Thymus (tissue), 14 donors: ENCODE measurements at places on chromosomes 4 and X. TPM values are rescaled to one million over a fixed set of nuclear protein-coding genes. Genes with fewer than 3 reads are reported as not detected.

The SERPINA7 gene
- 0.02 TPM for polyA plus RNA-seq

The C4orf46 gene
- 6.4 TPM for polyA plus RNA-seq

DNA sequence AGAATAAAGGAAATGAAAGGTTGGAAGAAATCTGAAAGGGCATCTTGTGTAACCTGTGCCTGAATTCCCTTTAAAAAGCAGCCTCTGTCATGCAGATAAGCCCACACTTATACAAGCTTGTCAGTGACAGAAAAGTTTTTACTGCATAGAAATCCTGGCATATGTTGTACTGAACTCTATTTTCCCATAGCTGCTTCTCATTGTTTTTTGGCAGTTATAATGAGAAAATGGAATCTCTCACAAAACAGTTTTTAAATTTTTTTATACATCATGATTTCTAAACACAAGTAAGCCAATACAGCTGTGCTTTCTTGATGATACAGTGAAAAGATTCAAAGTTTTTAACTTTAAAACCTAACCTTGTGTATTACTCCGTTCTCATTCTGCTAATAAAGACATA is 511.4 kb upstream of the ARX start:
- H3K27me3 ChIP-seq, result no peaks in the 10 kb centered on the region
- DNase-seq, result no peak
- H3K27ac ChIP-seq, result no peak overlapping the region
- no peaks in the 10 kb centered on the region for H3K4me1 ChIP-seq
- H3K36me3 ChIP-seq, result no peaks in the 10 kb centered on the region

DNA sequence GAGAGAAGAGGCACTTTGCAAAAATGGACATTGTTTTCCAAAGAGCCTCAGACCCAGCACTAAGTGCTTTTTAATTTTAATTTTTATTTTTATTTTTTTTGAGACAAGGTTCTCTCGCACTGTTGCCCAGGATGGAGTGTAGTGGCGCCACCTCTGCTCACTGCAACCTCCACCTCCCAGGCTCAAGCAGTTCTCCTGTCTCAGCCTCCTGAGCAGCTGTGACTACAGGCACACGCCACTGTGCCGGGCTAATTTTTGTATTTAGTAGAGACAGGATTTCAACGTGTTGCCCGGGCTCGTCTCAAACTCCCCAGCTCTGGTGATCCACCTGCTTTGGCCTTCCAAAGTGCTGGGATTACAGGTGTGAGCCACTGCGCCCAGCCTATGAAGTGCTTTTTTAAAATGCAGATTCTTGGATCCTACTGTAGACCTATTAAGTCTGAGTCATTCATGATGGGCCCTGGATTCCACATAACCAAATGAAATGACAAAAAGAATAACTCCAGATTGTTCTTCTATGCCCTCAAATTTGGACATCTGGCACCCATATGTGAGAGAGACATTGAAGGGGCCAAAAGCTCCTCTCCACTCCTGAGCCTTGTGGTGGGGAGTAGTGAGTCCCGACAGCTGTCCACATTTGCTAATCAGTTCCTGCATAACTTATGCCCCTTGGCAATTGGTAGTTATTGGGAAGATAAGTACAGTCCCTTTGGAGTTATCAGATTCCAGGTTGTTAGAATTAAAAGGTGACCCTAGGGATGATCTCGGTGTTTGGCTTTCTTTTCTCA is 3.6 kb downstream of the NOCT start:
- no peak overlapping the region for H3K27ac ChIP-seq
- H3K36me3 ChIP-seq, result no peaks in the 10 kb centered on the region
- H3K27me3 ChIP-seq, result no peaks in the 10 kb centered on the region
- no peak overlapping the region for H3K4me3 ChIP-seq
- H3K4me1 ChIP-seq, result peaks cover 17% of the 10 kb centered on the region

GRCh38 chrX:3576886-3577501 is 136.5 kb downstream of the PRKX start:
- no peaks in the 10 kb centered on the region for H3K27me3 ChIP-seq
- H3K4me1 ChIP-seq, result no peaks in the 10 kb centered on the region
- no peak overlapping the region for H3K27ac ChIP-seq
- no peak for DNase-seq

The KLHL4 gene
- polyA plus RNA-seq, result 0.16 TPM

DNA sequence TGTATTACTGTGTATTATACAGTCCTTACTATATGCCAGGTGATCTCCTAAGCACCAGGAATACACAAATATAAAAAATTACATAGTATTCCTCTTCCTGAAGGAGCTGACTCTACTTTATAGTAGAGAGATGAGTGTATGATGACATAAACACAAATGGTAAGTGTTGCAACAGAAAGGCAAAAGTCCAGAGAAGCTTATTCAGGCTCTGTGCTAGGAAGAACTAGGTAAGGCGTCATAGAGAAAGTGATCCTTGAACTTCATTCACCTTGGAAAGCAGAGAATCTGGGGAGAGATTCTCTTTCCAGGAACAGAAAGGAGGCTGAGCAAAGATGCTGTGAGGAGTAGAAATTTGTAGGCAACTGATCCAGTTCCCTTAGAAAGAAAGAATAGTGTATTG is 115.0 kb upstream of the KCNIP4 start:
- H3K4me1 ChIP-seq, result no peaks in the 10 kb centered on the region
- no peaks in the 10 kb centered on the region for H3K36me3 ChIP-seq
- H3K27me3 ChIP-seq, result no peaks in the 10 kb centered on the region
- no peak overlapping the region for H3K4me3 ChIP-seq
- DNase-seq, result no peak

DNA sequence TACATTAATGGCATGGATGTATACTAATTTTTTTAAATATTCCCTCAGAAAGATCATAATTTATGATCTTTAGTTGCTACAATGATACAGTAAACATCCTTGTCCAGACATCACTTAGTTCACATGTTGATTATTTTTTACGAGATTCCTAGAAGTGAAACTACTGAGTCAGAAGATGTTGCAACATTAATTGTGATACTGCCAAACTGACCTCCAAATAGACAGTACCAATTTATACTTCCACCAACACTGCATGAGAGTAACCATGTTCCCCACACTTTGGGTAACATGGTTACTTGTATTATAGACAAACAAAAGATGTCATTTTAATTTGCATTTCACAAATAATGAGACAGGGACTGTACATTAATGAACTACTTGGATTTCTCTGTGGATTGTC is 19.6 kb downstream of the RCHY1 start:
- no peak for DNase-seq
- H3K36me3 ChIP-seq, result peaks cover 4% of the 10 kb centered on the region
- H3K27ac ChIP-seq, result no peak overlapping the region
- H3K4me3 ChIP-seq, result no peak overlapping the region
- no peaks in the 10 kb centered on the region for H3K4me1 ChIP-seq

DNA sequence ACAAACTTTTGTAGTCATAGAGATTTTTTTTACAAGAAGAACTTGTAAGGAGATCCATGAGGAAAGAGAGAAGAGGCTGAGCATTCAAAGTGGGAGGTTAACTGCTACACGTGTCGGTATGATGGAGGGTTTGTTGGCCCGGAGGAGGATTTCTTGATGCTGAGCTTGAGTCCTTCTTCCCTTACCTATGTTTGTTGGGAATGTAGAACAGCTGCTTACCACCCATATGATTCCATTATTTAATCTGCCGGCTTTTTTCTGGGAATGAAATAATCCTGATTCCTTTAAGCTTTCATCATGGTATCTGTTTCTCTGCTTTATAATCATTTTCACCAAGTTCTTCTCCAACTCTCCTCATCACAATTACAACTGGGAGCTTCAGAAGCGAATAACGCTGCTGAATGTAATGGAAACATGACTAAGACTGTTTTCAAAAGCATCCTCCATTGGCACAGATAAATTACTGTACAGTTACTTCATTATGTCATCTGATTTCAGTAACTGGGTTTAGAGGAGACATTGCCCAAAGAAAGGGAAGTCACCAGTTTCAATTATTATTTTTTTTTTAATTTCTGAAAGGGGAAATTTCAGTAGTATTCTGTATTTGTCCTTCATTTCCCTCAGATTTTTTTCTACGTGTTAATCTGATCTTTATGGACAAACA is 420.6 kb downstream of the SPRY1 start:
- no peak overlapping the region for H3K27ac ChIP-seq
- H3K27me3 ChIP-seq, result no peaks in the 10 kb centered on the region
- DNase-seq, result no peak

GRCh38 chrX:4379071-4379470 is 665.6 kb upstream of the PRKX start:
- no peak overlapping the region for H3K4me3 ChIP-seq
- no peaks in the 10 kb centered on the region for H3K4me1 ChIP-seq
- no peaks in the 10 kb centered on the region for H3K36me3 ChIP-seq
- H3K27ac ChIP-seq, result no peak overlapping the region

The TLR8 gene
- 0.78 TPM for polyA plus RNA-seq

GRCh38 chr4:53592686-53593501 is 1.6 kb upstream of the LNX1 start:
- H3K4me1 ChIP-seq, result peaks cover 2% of the 10 kb centered on the region
- peaks cover 19% of the 10 kb centered on the region for H3K27me3 ChIP-seq
- H3K4me3 ChIP-seq, result no peak overlapping the region
- no peak for DNase-seq
- no peaks in the 10 kb centered on the region for H3K36me3 ChIP-seq

GRCh38 chr4:73883306-73883705 is 14.1 kb downstream of the CXCL1 start:
- no peak overlapping the region for H3K4me3 ChIP-seq
- no peaks in the 10 kb centered on the region for H3K4me1 ChIP-seq
- H3K27me3 ChIP-seq, result no peaks in the 10 kb centered on the region
- DNase-seq, result no peak
- no peak overlapping the region for H3K27ac ChIP-seq

The USP51 gene
- polyA plus RNA-seq, result 2.1 TPM

The RAB33A gene
- 7.7 TPM for polyA plus RNA-seq

GRCh38 chrX:24317567-24317966 is 3.7 kb upstream of the SUPT20HL2 start:
- no peaks in the 10 kb centered on the region for H3K27me3 ChIP-seq
- DNase-seq, result no peak
- no peaks in the 10 kb centered on the region for H3K4me1 ChIP-seq
- H3K27ac ChIP-seq, result no peak overlapping the region
- no peaks in the 10 kb centered on the region for H3K36me3 ChIP-seq

The NCAPG gene
- 4.6 TPM for polyA plus RNA-seq

The ADH1B gene
- polyA plus RNA-seq, result 58.8 TPM

GRCh38 chr4:149344436-149344835 is 471.2 kb downstream of the IQCM start:
- no peak for DNase-seq
- H3K36me3 ChIP-seq, result no peaks in the 10 kb centered on the region
- H3K27me3 ChIP-seq, result no peaks in the 10 kb centered on the region

DNA sequence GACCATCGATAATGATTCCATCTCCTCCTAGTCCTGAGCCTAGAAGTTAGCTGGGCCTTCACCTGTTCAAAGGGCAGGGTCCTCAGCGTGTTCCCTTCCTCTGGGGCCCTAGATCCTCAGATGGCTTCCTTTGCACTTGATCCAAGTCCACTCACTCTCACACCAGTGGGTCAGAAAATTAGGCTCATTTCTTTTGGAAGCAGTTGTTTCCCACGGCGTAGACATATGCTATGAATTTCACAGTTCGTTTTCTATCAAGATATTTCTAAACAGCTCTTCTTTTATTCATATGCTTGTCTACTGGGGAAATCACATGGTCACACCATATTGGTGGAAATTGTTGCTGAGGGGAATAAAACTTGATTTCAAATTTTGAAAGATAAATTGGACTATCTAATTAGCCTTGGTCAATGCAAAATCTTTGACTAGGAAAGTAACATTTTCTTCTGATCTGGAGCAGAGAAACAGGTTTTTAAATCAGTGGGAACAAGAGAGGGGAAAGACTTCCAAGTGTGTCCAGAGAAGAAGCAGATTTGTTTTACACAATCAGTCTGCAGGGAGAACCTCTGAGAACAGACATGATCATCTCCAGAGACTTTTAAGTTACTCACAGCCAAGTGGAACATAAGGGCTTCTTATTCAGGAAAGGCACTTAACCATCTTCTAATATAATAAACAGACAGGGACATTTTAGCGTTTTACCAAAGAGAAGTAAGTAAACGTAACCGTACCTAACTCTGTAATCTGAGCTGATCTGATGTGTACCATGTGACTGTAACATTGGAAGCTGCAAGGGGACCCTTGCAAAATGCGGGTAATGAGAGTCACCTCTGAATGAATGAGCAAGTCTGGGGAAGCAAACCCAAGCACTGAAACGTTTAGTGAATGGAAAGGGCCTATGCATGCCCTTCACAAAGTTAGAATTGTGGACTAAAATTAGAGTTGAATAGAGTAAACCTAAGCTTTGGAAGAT is 455.7 kb upstream of the FAT1 start:
- H3K36me3 ChIP-seq, result no peaks in the 10 kb centered on the region
- no peak for DNase-seq
- no peak overlapping the region for H3K27ac ChIP-seq
- no peak overlapping the region for H3K4me3 ChIP-seq

The HEPH gene
- 1.2 TPM for polyA plus RNA-seq

DNA sequence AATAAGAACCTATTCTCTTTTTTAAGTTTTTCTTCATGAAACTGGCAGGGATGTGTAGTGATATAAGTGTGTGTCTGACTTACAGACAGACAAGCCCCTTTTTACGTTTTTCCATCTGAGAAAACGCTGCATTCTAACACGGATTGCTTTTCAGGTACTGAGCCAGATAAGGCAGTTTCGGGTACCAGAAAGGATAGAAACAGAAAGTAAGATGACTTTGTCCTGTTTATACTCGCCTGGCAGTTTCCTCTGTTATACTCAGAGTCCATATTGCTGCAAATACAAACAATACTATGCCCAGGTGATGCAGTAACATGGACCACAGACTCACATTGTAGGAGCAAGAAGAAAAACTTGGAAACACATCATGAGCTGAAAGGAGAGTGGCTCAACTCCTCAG is 2320.6 kb upstream of the AGA start:
- H3K36me3 ChIP-seq, result no peaks in the 10 kb centered on the region
- no peak overlapping the region for H3K4me3 ChIP-seq

The MID1 gene
- polyA plus RNA-seq, result 2.1 TPM

DNA sequence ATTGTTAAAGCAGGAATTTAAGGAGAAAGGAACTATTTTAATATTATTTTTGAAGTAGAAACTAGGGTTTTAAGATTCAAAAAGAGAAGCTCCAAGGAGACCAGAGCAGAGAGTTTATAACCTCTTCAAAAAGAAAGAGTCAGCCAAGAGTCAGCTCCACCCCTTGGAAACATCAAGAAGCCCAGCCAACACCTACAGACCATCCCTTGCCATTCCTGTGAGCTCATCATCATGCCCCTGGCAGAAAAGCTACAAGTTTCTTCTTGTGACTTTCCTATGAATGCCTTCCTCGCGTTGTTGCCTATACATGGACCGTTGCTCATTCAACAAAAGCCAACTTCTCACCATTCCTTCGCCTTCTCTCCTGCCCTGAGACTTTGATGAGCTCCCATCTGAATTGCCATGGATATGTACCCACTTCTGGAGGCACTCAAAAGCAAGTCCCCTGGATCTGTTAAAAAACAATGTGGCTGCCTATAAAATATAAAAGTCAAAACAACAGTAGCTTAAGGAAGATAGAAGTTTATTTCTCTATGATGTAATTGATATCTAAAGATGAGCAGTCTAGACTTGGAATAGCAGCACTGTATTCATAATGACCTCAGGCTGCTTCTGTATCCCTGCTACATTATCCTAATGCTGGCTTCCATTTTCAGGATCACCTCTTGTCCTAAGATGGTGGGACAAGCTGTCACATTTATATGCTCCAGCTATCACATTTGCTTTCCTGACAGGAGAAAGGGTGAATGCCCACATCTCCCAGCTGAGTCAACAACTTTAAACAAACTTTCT is 20.3 kb downstream of the PLRG1 start:
- DNase-seq, result no peak
- no peak overlapping the region for H3K27ac ChIP-seq
- no peak overlapping the region for H3K4me3 ChIP-seq
- H3K36me3 ChIP-seq, result no peaks in the 10 kb centered on the region
- no peaks in the 10 kb centered on the region for H3K4me1 ChIP-seq
- H3K27me3 ChIP-seq, result no peaks in the 10 kb centered on the region

- H3K4me3 ChIP-seq, result no peak overlapping the region
- no peaks in the 10 kb centered on the region for H3K36me3 ChIP-seq
- no peaks in the 10 kb centered on the region for H3K27me3 ChIP-seq
- H3K4me1 ChIP-seq, result no peaks in the 10 kb centered on the region
Measured at GRCh38 chr4:47619691-47620090, 134.6 kb downstream of the ATP10D start.

The SPANXN4 gene
- not detected for polyA plus RNA-seq
